ENCODE measurements at places on chromosomes 16 and 17.
A peak's percentile ranks its signal among the peaks of the same experiment; 100 is the strongest.

DNA sequence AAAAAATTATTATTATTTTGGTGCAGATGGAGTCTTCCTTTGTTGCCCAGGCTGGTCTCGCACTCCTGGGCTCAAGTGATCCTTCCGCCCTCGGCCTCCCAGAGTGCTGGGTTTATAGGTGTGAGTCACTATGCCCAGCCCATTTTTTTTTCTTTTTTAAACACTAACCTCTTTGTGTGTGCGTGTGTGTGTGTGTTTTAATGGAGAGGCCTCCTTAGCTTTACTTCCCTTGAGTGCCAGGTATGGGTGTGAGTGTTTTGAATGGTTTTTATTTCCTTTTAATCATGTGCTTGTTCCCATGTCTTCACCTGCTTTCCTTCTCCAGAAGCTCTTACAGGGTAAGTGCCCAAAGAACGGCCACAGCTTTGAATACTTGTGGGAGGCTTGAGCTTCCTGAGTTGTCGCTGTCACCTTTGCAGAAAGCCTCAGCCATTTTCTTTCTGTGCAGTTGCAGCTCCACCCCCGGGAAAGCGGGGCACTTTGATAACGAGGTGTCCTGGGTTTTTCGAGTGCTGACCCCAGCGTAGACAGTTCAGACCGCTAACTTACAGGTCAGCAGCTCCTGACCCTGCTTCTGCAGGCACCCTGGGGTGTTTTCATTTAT, 22.6 kb downstream of the AKAP1 start:
- no peak for DNase-seq

GRCh38 chr17:79740413-79740812, 9.7 kb downstream of the ENPP7 start:
- DNase-seq = no peak

DNA sequence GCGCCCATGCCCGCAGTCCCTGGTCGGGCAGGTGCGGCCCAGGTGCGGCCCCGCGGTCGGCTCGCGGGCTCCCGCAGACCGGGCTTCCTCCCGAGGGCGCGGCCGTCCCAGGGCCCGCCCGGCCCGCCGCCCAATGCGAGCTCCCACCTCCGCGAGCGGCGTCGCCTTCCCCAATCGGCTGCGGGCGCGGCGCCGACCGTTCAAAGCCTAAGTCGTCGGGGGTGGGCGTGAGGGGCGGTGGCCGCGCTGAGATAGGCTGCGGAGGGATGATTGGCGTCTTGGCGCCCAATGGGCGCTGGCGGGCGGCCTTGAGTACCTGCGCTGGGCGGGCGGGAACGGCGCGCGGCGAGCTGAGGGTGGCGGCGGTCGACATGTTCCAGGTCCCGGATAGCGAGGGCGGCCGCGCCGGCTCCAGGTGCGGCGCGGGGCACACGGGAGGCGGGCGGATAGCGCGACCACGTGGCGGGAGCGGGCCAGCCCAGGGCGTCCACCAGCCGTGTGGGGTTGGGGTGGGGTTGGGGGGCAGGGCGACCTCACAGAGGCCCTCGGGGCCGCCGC, at the start of gene JPT2:
Gene JPT2, plus strand, starts transcription at position 338 of the 558 bp plus-strand sequence. Its CDS starts 34 bp downstream, at position 372.
- peak; percentile 91 for DNase-seq

DNA sequence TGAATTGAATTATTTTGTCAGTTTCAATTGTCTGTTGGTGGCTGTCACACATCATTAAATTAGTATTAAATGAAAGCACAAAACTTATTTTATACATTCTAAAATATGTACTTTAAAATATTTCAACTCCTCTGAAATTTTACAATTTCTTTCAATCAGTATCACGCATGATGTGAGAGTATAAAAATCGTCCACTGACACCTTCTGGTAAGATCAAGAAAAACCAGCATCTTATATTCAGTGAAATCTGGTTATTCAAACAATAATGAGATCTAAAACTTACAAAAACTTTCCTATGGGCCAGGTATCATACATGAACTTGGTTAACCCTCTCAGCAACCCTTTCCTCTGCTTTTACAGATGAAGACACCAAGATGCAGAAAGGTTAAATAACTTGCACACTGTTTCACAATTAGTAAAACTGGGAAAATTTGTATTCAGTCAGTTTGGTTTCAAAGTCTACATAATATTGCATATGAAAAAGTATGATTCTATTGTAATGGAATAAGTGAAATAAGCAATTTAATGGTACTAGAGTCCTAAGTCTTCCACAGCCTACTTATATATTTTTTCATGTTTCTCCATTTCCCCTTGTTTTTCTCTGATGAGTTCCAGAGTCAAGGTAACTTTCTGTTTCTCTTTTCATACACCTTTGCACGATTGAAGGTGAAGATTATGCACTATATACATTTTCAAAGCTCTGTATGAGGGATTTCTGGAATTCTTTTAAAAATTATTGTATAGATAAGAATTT, 58.7 kb downstream of the EFCAB5 start:
- DNase-seq = no peak

DNA sequence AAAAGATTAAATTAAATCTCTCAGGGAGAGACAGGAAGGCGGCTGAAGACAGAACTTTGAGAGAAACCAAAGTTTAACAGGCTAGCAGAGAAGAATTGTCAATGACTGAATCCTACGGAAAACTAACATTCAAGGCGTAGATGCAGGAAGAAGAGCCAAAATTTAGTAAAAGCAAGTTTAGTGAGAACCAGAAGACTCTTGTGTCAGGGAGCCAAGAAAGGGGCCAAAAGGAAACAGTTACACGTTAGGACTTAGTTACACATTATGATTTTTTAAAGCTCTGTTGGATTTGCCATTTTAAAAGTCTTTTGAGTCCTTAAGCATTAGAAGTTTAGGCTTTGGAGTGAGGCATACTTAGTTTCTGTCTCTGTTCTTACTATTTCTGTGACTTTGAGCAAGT, 164.6 kb downstream of the CHD9 start:
- DNase-seq = no peak

- DNase-seq = no peak
These were observed 57.0 kb downstream of the SHISA9 start for GRCh38 chr16:12958366-12958765.

GRCh38 chr16:69240331-69240730, 53.4 kb downstream of the SNTB2 start:
- no peak for DNase-seq

DNA sequence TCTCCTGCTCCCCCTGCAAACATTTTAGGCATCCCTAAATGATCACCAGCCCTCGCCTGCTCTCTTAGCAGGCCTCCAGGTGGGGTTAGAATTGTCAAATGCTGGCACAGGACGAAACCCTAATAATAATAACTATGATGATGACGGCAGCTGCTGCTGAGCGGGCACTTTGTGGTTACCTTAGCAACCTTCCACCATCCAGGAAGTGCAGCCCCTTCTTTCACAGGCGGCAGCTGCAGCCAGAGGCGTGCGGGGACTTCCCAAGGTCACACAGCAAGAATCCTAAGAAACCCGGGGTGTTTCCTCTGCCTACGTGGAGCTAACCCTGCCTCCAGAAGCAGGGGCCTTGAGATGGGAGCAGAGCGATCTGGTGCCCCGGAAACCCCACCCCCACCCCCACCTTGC, 22.4 kb upstream of the EIF1 start:
- DNase-seq = no peak

GRCh38 chr17:44400226-44400847, 10.9 kb upstream of the ITGA2B start:
- DNase-seq = no peak

GRCh38 chr16:70433458-70434103, 5.3 kb downstream of the ST3GAL2 start:
- peak; percentile 30 for DNase-seq

DNA sequence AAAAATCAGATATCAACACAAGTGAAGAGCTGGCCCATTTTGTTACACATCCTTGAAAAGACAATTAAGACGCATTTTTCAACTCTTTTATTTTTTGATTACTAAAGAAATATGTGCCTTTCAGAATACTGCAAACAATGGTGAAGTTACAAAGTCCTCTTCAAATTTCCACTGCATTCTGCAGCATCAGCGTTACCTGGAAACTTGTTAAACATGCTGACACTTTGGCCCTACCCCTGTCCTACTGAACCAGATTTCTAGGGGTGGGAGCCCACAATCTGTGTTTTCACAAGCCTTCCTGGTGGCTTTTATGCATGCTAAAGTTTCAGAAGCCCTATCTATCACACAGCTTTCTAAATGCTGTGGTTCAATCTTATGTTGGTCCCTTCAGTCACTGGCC, 4.5 kb upstream of the CCL14 start:
- no peak for DNase-seq

DNA sequence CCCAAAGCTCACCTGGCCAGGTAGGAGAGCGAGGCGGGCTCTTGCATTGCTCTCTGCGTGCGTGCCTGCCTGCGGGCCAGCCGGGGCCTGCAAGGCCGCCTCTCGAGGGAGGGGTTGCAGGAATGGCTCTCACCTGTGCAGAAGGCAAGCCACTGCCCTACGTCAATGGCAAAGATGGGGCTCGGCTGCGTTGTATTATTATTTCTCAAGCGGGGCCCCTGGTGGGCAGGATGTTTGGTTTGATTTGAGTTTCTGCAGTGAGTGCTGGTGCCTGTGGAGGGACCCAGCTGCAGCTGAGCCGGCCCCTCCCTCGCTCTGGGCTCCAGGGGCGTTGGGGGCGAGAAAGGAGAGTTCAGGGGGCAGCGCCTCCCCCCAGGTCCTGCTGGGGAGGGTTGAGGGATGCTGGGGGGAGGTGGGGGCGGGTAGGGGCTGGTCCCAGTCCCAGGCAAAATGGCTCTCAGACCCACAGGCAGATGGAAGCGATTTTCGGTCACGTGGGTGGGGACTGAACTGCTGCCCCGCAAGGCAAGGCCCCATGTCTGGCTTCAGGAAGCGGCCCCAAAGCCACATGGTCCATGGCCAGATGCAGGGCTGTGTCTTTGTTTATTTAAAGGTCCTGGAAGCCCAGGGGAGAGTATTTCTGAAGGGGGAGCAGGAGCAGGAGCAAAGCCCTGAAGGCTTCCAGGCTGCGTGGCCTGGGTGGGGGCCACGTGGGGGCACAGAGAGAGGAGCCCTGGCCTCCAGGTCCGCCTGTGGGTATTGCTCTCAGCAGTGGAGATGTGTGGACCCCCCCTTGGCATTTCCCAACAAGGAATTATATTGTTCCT, 338.8 kb downstream of the SEC14L1 start:
- peak; percentile 61 for DNase-seq

DNA sequence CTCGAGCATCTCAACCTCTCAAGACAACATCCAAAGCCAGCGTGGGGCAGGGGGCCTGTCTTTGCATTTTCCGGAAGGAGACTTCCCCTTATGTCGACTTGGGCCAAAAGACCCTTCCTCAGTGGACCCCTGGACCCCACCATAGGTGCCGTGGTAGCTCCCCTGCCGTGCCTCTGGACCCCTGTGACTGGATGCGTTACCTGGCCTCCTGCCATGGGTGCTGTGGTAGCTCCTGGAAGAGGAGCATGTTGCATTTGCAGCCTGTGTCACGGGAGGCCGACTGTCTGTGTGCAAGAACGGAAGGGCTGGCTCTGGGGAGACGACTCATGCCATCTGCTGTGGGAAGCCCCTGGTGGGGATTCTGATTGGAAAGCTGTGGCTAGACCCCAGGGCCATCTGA, 130.1 kb downstream of the FOXL1 start:
- DNase-seq = no peak

GRCh38 chr17:49739641-49740271, 24.2 kb downstream of the FAM117A start:
- no peak for DNase-seq

DNA sequence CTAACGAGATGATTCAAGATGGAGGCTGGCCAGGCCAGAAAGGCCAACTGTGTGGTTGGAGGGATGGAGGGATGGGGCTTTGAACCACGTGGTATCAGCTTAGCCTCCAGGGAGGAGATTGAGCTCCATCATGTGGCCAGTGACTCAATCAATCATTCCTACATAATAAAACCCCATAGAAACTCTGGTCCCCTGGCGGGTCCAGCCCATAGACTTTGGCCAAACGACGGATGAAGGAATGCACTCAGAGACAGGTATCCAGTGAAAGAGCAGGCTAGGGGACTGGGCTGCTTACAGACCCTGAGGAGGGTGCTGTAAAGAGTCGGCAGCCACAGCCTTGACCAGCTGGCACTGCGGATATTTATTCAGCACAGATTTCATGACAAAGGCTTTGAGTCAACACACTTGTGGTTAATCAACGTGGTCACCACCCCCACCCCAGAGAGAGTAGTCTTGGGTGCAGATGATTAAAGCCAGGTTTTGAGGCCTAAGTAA, 308.7 kb upstream of the TNRC6C start:
- DNase-seq = peak; percentile 9

DNA sequence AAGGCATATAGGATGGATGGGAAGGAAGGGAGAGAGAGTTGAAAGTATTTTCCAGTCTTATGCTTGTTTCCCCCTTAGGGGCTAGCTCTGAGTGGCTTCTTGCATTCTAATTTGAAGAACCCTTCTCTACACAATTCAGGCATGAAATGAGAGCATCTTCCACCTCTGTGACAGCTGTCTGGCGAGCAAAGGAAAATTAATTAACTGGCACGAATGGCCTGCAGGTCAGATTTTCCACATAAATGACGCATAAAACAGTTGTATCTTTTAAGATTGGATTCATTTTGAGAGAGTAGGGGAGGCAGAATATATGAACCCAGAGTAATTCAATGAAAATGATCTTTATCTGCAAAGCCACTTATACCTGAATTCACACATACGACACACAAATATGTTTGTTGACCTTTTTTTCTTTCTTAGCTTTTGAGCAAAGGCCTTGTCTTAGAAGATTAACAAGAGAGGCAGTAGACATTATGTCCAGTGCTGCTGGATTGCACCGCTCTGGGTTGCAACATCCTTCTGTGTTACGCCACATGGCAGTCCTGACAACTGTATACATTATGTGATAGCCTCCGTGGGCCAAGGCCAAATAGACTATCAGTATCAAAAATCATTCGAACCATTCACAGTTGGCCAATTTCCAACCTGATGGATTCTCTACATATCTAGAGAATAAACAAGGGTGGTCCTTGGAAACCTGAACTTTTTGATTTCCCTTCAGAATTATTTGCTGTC, 173.0 kb upstream of the GOT2 start:
- no peak for DNase-seq

DNA sequence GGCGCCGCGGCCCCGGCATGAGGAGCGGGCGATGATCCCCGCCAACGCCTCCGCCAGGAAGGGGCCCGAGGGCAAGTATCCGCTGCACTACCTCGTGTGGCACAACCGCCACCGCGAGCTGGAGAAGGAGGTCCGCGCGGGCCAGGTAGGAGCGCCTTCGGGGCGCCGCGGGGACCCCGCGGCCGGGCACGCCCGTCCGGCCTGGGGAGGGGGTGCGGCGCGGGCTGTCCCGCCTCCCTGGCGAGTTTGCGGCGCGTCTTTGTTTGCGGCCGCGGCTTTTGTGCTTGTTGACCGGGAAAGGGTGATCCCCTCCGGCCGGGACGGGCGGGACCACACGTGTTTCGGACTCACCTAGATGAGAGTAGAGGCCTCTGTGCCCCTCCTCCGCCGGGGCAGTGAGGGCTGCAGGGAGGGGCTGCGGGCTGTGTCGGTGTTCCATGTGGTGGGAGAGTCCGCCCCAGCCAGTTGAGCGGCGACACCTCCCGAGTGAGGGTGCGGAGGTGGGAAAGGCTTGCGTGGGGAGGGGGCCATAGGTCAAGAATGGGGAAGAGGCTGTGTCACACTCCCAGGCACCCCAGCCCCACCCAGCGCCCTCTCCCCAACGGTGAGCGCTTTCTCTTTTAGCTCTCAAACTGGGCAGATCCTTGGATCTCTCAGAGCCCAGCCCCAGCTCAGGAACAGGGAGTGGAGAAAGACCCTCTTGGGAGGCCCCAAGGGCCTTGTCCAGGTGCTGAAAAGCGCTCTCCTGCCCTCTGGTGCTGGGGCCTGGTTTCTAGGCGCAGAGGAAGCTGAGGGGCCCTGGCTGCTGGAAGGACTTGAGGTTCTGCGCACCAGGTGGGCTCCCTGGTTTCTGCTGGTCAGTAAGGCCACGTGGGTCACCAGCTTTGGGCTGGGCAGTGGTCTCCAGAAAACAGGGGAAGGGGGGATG, 923 bp downstream of the ANKRD13B start:
- DNase-seq = no peak

GRCh38 chr16:1078579-1079021, 6.1 kb downstream of the SSTR5 start:
- no peak for DNase-seq

All from foreskin melanocyte (primary cell).